Neural progenitor cell (in vitro differentiated cells): ENCODE measurements at places on chromosomes 7 and 10. TPM values are rescaled to one million over a fixed set of nuclear protein-coding genes. Genes with fewer than 3 reads are reported as not detected.

The PTER gene
- 9.4 and 14.2 TPM in 2 replicates for total RNA-seq

DNA sequence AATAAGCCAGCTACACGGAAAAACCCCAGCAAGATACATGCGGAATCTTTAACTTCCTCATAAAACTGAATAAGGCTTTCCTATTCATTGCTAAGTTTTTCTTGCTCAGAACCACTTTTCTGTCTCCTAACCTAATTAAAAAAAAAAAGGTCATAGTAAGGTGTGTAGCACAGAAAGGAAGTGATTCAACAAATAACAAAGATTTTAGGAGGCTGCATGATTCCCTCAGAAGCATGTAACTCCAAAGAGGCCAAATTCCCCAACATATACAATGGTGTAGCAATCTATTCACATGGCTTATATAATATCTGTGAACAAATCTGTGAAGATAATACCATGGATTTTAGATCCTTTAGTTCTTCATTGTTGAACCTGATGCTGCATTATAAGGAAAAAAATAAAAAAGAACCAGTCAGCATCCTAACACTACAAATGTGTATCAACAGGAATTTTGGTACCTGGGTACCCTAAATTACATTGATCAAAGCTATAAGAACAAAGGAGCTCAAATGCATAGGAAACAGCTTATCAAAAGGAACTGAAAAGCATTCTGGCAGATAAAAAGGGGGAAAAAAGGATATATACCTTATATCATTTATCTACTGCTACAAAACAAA, 63.8 kb downstream of the IMMP2L start:
- no peaks in the 10 kb centered on the region for H3K36me3 ChIP-seq
- no peak overlapping the region for H3K27ac ChIP-seq
- no peaks in the 10 kb centered on the region for H3K27me3 ChIP-seq
- no peaks in the 10 kb centered on the region for H3K4me1 ChIP-seq

DNA sequence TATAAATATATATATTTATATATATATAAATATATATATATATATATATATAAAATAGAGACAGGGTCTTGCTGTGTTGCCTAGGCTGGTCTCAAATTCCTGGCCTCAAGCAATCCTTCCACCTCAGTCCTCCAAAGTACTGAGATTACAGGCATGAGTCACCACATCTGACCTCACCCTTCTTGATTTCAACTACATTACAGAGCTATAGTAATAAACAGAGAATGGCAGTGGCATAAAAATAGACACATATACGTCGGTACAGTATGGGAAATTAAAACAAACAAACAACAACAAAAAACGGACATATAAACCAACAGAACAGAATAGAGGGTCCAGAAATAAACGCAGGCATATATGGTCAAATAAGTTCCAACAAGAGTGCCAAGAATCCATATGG, 77.6 kb upstream of the PPP1R3A start:
- H3K27me3 ChIP-seq: no peaks in the 10 kb centered on the region
- no peak for DNase-seq
- H3K4me3 ChIP-seq: no peak overlapping the region
- H3K36me3 ChIP-seq: no peaks in the 10 kb centered on the region

GRCh38 chr7:116239434-116239833, 29.1 kb downstream of the TES start:
- H3K27ac ChIP-seq: no peak overlapping the region
- H3K4me3 ChIP-seq: no peak overlapping the region
- DNase-seq: no peak
- H3K4me1 ChIP-seq: no peaks in the 10 kb centered on the region
- H3K27me3 ChIP-seq: no peaks in the 10 kb centered on the region
- H3K36me3 ChIP-seq: no peaks in the 10 kb centered on the region

GRCh38 chr10:33387720-33388119, 53.3 kb upstream of the NRP1 start:
- no peak overlapping the region for H3K4me3 ChIP-seq
- no peaks in the 10 kb centered on the region for H3K36me3 ChIP-seq

- H3K36me3 ChIP-seq: no peaks in the 10 kb centered on the region
- no peaks in the 10 kb centered on the region for H3K4me1 ChIP-seq
- no peak for DNase-seq
- H3K4me3 ChIP-seq: no peak overlapping the region
- no peak overlapping the region for H3K27ac ChIP-seq
Observed at GRCh38 chr7:102836977-102837376, 75.8 kb upstream of the LRRC17 start.

The PSMA2 gene
- 178 and 316 TPM in 2 replicates for total RNA-seq

GRCh38 chr10:60281792-60282353, 107.8 kb downstream of the ANK3 start:
- no peaks in the 10 kb centered on the region for H3K27me3 ChIP-seq
- no peak for DNase-seq
- peaks cover 13% of the 10 kb centered on the region for H3K4me1 ChIP-seq
- H3K36me3 ChIP-seq: no peaks in the 10 kb centered on the region

The VWC2 gene
- total RNA-seq: 0.03 TPM in 1 of 2 replicates, not detected in the other

- H3K4me3 ChIP-seq: no peak overlapping the region
- H3K4me1 ChIP-seq: peaks cover 22% of the 10 kb centered on the region
- no peaks in the 10 kb centered on the region for H3K36me3 ChIP-seq
- H3K27me3 ChIP-seq: no peaks in the 10 kb centered on the region
Observed at GRCh38 chr10:86802473-86803108, 46.2 kb downstream of the BMPR1A start.

DNA sequence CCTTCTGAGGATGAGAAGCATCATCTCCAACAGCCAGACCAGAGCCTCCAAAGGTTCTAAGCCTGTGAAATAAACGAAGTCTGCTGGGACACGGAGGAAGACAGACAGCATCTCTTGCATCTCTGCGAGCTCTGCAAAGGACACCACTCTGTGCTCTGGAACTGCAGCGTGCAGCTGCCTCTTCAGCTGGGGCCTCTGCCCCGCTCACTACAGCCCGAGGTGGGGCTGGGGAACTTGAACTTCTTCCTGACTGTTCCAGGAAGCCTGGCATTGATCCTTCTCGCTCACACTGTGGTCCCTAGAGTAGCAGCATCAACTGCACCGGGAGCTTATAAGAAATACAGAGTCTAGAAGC, 163.3 kb downstream of the USP6NL start:
- no peaks in the 10 kb centered on the region for H3K36me3 ChIP-seq
- no peak overlapping the region for H3K27ac ChIP-seq
- DNase-seq: no peak

- peaks cover 34% of the 10 kb centered on the region for H3K4me1 ChIP-seq
- DNase-seq: no peak
Observed at GRCh38 chr10:35378541-35379210, 42.4 kb downstream of the CCNY start.

DNA sequence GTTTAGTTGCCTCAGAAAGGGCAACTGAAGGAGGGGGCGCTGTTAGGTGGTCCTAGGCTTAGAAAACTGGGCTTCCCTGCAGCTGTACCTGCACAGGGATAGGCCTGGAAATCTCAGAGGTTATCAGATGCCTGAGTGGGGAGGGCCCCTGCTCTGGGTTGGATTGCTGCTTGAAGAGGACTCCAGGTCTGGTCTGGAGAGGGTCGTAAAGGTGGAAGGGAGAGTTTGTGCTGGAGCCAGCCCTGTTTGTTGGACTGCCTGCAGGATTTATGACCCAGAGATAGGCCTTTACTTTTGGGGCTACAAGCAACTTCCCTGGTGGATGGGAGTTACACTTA, 765.9 kb downstream of the GRID1 start:
- H3K36me3 ChIP-seq: no peaks in the 10 kb centered on the region
- no peak overlapping the region for H3K4me3 ChIP-seq
- peaks cover 7% of the 10 kb centered on the region for H3K4me1 ChIP-seq
- no peak overlapping the region for H3K27ac ChIP-seq

The NME8 gene
- total RNA-seq: 0.34 and 9.0 TPM in 2 replicates

GRCh38 chr10:112091703-112092102, 91.9 kb downstream of the GPAM start:
- H3K36me3 ChIP-seq: no peaks in the 10 kb centered on the region
- peaks cover 23% of the 10 kb centered on the region for H3K4me1 ChIP-seq
- DNase-seq: no peak
- H3K4me3 ChIP-seq: no peak overlapping the region
- H3K27ac ChIP-seq: no peak overlapping the region
- H3K27me3 ChIP-seq: no peaks in the 10 kb centered on the region

The MYOZ1 gene
- 1.2 and 1.9 TPM in 2 replicates for total RNA-seq

The GIMAP8 gene
- total RNA-seq: not detected in 2 replicates

The PIP gene
- total RNA-seq: not detected in 2 replicates

The TCAF1 gene
- total RNA-seq: 71.0 and 89.6 TPM in 2 replicates

GRCh38 chr7:107581387-107582013, 1.5 kb downstream of the BCAP29 start:
- H3K27ac ChIP-seq: no peak overlapping the region
- no peaks in the 10 kb centered on the region for H3K36me3 ChIP-seq
- H3K4me3 ChIP-seq: peak overlapping the region; percentile 88
- peaks cover 10% of the 10 kb centered on the region for H3K4me1 ChIP-seq

The SPDYE11 gene
- not detected in 2 replicates for total RNA-seq

DNA sequence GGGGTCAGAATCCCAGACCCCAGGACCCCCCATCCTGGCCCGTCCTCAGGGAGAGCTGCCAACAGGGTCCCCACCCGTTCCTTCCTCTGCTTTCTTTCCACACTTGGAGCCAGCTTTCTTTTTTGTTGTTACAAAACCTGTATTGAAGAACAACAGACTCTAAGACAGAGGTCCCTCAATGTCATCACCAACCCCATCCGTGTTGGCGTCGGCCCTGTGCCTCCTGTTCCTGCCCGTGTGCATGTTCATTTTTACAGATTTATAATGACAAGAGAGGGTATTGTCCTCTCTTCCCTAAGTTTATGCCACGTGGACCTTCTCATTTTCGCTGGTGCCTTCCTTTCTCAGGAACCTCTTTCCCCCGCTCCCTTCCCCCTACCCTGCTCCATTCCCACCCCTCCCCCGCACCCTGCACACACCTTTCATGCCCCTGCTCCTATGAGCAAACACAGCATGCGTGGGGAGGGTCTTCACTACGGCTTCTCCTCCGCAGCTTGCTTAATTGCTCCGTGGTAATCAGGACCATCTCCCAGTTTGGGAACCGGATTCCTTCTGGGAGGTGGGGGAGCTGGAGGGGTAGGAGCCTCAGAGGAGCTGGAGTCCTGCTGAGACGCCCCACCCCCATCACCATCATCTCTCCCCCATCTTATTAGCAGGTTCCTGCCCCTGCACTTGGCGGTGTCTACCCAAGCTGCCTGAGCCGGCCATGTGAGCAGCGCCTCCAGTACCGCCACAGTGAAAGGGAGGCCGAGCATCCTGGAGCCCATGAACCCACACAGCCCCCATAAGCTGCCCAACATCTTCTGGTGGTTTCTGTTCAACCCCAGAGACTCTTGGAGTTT, 88.0 kb upstream of the INSIG1 start:
- no peaks in the 10 kb centered on the region for H3K27me3 ChIP-seq
- no peak for DNase-seq
- no peak overlapping the region for H3K4me3 ChIP-seq
- H3K27ac ChIP-seq: no peak overlapping the region

DNA sequence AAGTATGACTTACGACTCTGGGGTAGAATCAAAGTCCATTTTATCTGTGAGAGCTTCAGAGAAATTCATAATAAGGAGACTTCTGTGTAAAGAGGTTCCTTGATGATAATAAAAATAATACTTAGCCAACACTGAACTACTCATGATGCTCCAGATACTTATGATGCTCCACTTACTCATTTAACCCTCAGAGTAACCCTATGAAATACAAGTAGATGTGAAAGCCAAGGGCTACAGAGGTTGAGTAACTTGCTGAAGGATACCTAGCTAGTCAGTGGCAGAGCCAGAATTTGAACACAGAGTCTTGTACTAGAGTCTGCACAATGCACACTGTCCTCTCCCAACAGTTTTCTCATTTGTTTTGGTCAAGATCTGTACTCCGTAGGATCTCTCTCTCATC, 89.5 kb downstream of the HECW1 start:
- no peak overlapping the region for H3K4me3 ChIP-seq
- H3K36me3 ChIP-seq: no peaks in the 10 kb centered on the region
- no peak overlapping the region for H3K27ac ChIP-seq
- H3K4me1 ChIP-seq: peaks cover 23% of the 10 kb centered on the region
- no peaks in the 10 kb centered on the region for H3K27me3 ChIP-seq
- DNase-seq: no peak

DNA sequence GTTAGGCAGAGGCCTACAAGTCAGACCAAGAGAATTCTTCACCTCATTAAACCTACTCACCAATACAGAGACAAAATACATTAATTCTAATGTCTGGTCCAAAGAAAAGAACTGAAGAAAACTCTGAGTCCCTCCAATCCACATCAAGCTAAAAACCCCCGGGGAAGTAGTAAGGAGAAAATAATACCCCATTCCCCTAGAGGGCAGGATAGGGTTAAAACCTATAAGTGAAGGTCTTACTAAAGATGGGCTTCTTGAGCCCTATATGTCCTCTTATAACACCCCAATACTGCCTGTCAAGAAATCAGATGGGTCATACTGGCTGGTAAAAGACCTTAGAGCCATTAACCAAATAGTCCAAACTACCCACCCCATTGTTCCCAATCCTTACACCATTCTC, 141.3 kb upstream of the TMEM106B start:
- H3K36me3 ChIP-seq: no peaks in the 10 kb centered on the region
- H3K27me3 ChIP-seq: no peaks in the 10 kb centered on the region
- no peaks in the 10 kb centered on the region for H3K4me1 ChIP-seq
- no peak overlapping the region for H3K4me3 ChIP-seq
- no peak overlapping the region for H3K27ac ChIP-seq

DNA sequence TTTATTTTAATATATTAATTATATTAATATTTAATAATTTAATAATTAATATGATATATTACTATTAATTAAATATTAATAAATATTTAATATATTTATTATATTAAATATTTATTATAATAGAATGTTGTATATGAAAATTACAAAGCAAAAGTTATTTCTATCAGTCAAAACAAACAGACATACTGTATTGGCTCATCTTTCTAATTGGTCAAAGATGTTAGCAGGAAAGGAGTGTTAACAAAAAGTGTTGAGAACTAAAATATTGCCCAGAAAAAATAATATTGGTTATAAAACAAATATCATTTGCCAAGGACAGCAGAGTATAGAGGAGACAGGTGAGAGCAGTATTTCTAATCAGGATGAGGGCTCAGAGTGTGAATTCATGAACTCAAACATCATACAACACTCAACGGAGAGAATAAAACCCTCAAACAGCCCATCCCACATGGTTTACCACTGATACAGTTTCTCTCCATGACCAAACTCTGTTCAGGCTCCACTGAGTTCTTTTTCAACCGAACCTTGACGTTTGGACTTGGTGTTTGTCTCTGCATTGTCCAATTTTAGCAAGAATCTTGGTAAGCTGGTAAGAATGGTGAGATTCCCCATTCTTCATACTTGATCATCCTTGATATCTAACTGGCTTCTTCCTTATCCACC, 58.0 kb downstream of the TSPAN12 start:
- no peak overlapping the region for H3K27ac ChIP-seq
- H3K27me3 ChIP-seq: no peaks in the 10 kb centered on the region
- H3K4me3 ChIP-seq: no peak overlapping the region
- H3K4me1 ChIP-seq: no peaks in the 10 kb centered on the region

DNA sequence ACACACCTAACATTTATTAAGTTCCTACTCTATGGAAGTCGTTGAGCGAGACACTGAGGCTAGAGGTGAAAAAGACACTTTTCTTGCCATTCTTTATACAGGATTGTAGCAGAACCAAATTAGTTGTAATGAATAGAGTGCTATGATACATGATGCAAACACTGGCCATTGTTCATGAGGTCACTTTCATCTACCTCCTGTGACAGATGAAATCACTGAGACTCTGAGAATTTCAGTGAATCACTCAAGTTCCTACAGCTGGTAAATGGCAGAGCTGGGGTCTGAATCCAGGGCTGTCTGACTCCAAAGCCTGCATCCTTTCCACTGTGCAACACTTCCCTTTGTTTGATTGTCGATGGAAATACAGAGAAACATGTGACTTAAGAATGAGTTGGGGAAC, 657.6 kb downstream of the LRMDA start:
- DNase-seq: no peak
- H3K4me3 ChIP-seq: no peak overlapping the region
- no peaks in the 10 kb centered on the region for H3K27me3 ChIP-seq
- no peak overlapping the region for H3K27ac ChIP-seq
- no peaks in the 10 kb centered on the region for H3K36me3 ChIP-seq
- peaks cover 3% of the 10 kb centered on the region for H3K4me1 ChIP-seq
